ENCODE measurements at places on chromosomes 4 and X.
A peak's percentile ranks its signal among the peaks of the same experiment; 100 is the strongest.

- DNase-seq, result peak; percentile 90
Measured at GRCh38 chr4:54228056-54228527, 1.0 kb upstream of the PDGFRA start.

DNA sequence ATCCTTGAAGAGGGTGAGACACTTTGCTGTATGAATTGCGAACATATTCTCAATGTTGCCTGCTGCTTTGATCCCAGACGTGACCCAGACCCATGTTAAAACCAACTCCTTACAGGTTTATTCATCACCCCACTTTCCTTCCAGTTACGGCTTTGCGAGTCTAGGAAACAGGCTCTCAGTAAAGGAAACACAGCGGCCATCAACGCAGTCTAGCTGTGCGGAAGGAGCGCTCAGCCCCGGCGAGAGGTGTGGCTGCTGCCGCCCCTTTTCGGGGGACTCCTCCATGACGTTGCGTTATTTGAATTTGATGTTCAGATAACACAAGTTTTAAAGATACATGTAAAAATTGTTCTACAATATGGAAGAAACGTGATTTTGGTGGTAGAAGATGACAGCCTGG is 206.4 kb upstream of the FAT1 start:
- no peak for DNase-seq

DNA sequence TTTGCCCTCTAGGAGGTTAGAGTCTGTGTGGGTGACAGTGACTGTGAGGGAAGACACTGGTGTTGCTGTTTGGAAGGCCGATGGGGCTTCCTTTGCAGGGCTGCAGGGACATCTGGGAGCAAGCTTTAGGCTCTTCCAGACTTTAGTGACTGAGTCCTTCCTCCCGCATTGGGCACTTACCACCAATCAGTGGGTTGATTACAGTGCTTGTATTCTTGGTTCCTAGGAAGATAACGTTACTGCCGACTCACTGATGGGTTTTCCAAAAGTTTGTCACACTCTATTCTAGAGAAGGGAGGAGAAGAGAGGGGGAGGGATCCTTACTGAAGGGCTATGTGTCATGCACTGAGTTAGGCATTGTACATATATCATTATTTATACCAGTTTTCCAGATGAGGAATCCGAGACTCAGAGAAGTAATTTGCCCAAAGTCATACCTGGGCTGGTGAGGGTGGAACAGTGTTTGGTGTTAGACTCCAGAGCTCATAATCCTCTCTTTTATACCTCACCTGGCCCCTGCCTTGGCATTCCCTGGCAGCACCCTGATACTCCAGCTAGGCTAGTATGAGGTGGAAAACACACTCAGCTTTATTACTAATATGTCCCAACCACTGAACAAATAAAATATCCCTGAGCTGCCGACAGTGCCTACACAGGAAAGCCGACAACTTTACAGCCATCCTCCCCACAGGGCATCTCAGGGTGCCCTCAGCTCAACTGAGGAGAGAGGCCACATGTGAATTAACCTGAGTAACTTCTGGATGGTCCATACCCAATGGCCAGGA is 3.8 kb downstream of the CHST7 start:
- no peak for DNase-seq

DNA sequence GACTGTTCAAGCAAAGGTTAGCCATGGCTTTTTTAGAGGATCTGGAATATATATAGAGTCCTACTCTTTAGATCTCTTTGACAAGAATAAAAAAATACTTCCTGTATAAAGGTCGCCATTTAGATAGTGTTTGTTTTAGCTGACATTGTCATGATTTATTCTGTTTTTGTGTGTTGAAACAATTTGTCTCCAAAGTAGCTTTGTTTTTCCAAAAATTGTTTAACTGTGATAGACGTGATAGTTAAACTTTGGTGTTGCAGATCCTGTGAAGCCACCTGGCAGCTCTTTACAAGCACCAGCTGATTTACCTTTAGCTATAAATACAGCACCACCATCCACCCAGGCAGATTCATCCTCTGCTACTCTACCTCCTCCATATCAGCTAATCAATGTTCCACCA is 80.3 kb upstream of the SMARCA5 start:
- DNase-seq, result no peak

DNA sequence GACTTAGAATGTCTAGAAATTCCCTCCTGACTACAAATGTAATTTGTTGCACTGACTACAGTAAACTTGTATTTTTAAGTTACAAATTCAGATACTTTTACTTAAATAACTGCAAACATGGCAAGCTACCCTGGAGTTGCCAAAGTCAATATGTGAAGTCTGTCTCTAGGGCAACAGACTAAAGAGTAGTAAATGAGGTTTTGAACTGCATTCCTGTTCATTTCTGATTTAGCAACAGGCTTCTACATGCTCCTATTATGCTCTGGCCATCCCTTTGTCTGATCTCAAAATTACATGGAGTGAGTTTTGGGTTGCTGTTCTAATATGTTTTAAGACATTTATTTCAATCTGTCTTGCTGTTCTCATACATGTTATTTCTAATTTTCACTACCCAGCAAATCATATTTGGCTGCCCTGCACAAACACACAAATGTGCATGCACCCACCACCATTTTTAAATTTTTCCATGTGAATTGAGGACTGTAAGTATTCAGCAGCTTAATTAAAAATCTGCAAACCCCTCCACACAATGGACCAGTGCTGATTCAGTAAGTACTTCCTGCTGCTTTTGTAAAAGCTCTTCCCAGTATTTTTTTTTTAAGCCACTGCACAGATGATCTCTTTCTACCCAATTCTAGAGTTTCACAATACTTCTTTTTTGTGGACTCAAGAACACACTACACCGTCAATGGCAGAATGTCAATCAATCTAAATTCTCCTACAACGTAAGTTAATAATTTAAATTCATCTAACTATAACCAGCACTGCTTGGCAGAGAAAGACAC is 26.7 kb downstream of the SH3RF1 start:
- no peak for DNase-seq

GRCh38 chrX:113157496-113157895 is 316.9 kb upstream of the AMOT start:
- DNase-seq, result no peak

DNA sequence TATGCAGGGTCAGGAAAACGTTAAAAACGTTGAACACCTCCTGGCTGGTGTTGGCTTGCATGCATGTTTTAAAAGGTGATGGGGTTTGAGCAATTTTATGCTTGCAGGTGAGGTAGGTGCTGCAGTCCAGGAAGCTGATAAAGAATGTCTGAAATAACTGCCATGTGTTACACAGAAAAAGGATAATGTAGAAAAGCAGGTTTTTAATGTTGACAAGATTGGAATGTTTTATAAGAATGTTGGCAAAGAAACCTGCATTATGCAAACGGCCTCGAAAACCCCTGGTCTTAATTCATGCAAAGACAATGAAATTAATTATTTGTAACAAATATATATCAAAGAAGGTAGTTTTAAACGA is 723.7 kb upstream of the AGA start:
- DNase-seq, result no peak

- no peak for DNase-seq
Measured at GRCh38 chrX:39972340-39972739, 125.4 kb downstream of the BCOR start.

- DNase-seq, result no peak
Measured at GRCh38 chr4:148052448-148052847, 320.6 kb downstream of the ARHGAP10 start.

DNA sequence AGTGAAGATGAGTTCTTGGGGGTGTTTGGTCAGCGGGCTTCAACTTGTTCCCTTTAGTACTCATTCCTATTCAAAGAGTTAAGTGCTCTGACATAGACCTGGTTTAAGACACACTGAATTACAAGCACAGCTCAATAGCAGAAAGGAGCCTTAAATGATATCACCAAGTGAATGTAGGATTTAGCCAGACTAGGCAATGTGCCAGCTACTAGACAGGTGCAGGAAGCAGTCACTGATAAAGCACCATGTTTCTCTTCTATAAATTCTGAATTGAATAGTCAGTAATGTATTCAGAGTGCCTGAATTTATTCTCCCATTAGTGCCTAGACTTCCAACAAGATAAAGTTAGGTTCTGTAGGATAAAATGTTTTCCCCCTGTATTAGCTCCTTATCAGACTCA is 63.6 kb downstream of the ASB9 start:
- DNase-seq, result no peak

DNA sequence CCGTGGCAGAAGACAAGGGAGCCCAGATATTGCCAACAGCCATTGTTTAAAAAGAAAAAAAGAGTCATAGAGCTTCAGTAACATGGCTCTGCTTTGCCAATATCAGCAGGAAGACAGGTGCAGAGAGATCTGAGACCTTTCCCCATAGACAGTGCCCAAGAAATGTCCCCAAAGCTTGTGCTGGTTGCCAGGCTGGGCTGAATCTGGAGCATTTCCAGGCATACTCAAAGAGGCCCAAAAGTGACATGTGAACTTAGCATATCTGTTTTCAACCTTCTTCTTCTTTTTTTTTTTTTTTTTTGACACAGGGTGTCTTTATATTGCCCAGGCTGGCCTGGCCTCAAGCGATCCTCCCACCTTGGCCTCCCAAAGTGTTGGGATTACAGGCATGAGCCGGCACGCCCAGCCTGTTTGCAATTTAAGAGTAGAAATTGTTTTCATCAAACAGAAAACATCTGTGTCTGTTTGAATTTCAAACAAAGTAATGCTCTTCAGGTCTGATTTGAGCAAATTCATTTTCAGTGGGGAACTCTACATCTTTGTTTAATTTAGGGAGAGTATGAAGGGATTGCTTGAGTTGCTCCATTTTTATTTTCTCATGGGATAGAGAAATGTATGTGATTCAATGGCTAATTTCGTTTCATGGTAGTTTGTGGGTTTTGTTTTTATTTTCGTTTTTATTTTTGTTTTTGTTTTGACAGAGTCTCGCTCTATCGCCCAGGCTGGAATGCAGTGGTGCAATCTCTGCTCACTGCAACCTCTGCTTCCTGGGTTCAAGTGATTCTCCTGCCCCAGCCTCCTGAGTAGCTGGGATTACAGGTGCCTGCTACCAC is 56.6 kb upstream of the RBM47 start:
- no peak for DNase-seq

DNA sequence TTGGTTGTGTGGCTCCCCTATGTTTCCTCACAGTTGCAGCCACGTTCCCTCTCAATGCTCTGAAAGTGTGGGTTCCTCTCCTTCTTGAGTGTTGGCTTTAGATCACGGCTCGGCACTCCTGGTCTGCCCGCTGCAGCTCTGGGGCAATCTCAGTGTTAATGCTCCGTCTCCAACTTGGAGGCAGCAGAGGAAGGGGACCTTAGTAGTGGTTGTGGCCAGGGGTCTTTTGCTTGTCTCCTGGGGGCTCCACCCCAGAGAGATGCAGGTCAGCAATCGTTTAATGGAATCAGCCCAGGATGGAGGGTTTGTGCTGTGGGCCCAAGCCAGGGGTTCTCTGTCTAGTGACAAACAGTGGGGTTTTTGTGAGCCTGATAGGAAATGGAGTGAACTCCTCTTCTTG is 849.4 kb upstream of the DIAPH2 start:
- DNase-seq, result no peak

DNA sequence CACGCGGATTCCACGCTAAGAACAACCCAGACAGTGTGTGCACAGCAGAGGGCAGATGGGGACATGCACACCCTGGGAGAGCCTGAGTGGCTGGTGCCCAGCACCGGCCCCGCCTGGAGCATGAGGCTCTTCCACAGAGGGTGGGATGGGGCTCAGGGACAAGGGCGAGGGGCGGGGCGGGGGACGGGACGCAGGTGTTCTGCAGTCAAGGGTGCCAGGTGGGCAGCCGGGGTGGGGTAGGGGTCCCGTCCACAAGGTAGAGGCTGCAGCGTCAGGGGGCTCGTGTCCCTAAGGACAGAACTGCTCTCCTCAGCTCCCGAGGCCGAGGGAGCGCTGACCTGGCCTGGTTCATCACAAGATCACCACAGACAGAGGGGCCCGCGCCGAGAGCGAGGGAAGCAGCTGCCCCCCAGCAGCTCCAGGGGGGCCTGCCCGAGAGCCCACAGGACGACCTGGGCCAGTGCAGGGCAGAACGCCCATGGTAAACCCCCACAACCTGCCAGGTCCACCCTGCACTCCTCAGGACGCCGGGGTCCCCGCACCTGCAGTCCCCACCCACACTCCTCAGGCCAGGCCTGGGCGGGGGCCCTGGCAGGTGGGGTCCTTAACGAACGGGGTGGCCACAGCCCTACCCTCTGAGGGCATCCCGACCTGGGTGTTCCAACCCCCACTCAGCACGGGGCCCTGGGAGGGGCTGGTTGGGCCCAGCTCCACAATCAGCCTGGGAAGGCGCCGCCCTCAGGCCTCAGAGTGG is 26.7 kb downstream of the CTBP1 start:
- no peak for DNase-seq

DNA sequence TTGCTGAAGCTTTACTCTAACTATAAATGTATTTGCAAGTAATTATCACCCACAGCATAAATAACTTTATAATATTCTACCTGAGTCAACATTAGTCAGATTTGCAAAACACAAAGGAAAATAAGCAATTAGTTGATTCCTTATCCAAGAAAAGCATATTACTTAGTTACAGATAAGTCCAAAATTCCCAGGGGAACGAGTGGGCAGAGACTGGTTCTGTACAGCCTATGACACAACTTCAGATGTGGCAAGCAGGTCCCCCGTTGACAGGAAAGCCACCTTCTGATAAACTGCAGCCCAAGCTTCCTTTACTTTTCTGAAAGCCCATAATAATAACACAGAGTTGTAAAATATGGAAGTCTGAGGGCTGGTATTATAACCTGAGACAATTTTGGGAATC is 62.4 kb upstream of the NDP start:
- DNase-seq, result no peak

GRCh38 chr4:128130621-128131020 is 69.5 kb downstream of the LARP1B start:
- DNase-seq, result no peak

DNA sequence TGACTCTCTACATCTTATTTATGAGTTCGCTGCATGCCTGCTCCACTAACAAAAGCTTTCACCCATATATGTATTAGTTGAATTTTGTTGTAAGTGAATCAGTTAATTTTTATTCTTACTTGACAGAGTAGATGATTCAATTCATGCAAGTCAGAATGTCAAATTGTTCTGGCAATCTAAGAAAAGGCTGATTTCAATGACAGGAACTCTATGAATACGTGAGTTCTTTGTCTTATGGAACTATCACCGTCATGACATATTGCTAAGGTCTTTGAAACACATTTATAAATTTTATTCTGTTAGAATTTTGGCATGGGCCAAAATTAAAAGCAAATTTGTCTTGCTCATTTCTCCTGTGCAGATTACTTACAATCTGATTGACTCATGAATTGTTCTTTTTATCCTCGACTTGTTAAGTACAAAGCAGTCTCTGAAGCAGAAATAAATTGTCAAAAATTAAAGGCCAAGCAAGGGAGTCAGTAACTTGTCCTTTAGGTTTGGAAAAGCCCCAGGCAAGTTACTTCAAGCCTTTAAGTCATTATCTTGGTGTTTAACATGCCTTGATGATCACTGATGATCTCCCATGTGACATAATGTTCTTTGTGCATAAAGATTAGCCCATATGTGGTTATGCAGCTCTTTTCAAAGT is 89.0 kb upstream of the GC start:
- DNase-seq, result no peak

DNA sequence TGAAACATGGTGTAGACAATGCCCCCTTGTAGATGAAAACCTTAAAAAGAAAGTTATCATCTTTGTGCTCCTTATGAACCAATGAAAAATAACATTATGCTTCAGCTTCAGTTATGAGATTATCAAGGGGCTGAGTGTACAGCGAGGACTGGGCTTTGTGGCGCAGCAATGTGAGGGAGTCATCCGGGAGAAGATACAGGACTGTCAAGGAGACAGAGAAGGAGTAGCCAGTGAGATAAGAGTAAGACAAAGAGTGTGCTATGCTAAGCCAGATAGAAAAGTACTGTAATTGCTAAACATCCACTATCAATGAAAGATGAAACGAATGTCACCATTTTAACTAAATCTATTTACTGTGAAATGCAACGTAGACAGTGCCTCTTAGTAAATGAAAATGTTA is 3.6 kb upstream of the KLHL15 start:
- DNase-seq, result peak; percentile 69
